Germinal center (tissue), 1 donor: ENCODE measurements at places on chromosomes 3 and 15.

DNA sequence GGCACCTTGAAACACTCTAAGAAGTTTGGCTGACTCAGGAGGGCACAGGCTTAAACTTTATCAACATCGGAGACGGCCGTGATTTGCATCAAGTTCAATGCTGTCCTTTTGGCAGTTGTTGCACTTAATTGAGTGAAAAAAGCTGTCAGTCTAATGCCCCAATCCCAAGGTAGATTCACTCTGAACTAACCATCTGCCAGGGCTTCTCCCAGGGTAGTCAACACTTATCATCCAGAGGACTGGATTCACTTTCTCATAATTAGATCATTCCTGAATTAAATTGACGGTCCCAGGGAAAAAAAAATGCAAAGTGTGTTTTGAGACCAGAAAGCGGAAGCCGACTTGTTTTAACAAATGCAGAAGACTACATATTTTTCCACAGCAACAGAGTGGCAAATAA is 28.5 kb downstream of the RORA start:
- no peak for DNase-seq

GRCh38 chr3:32136703-32137102 is 30.3 kb downstream of the GPD1L start:
- no peak for DNase-seq

GRCh38 chr15:57091636-57092035 is 173.2 kb downstream of the TCF12 start:
- no peak for DNase-seq

GRCh38 chr15:38670128-38671005 is 105.8 kb upstream of the RASGRP1 start:
- peak; percentile 53 for DNase-seq

DNA sequence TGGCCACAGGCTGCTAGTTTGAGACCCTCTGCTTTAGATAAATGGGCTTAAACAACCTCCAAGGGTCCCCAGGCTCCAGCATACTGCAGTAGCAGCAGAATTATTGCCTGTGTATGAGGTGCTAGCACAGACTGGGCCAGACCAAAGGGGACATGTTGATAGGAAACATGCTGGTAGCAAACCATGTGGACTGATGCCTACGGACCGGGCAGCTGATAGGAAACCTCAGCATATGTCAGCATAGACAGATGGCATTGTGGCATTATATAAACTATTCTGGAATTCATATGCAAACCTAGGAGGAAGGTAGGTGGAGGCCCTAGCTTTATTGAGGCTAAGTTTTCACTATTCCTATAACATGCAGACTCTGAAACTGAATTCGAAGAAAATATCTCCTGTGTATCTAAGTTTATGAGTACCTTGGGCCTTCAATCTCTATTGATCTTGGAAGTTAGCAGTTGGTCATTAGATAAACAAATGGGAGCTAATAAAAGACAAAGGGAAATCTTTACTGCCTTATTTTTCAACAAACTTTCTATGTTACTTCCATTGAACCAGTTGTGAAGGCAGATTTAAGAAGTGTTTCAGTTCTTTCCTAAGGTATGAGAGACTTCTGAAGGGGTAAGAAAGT is 1.7 kb upstream of the HGD start:
- no peak for DNase-seq

GRCh38 chr15:56254265-56254664 is 10.6 kb upstream of the RFX7 start:
- DNase-seq = no peak

- no peak for DNase-seq
Measured at GRCh38 chr15:52392008-52392687, 96.5 kb upstream of the MYO5C start.

DNA sequence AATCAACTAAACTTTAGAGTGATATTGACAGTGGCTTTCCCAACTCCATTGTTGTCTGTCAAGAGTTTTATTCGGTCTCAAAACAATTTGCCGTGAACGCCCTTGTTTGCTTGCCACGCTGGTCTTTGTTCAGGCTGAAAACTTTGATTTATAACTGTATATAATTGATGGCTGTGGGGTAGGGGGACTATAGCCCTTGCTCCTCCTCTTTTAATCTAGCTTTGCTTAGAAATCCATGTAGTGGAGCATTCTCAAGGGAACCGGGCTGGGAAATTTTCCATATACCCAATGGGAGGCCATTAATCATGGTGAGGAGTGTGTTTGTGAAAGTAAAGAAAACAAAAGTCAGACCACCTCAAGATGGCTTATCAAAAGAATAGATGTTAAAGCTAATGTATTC is 339.8 kb upstream of the RARB start:
- no peak for DNase-seq

DNA sequence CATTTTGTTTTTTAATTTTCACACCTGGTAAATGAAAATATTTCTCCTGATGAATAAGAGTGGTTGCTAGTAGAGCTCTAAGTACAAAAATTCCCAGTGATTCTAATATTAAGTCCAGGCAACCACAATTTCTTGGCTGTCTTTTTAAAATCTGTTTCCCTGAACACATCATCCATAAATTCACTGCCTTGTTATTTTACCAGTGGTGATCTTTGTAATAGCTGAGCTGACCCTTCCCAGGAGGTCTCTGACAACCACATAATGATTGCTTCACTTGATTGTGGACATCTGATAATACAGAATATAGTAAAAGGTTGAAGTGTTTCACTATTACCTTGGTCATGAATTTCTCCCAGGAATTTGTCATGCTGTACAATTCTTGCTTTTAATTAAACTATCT is 13.9 kb upstream of the TOP2B start:
- DNase-seq = no peak

DNA sequence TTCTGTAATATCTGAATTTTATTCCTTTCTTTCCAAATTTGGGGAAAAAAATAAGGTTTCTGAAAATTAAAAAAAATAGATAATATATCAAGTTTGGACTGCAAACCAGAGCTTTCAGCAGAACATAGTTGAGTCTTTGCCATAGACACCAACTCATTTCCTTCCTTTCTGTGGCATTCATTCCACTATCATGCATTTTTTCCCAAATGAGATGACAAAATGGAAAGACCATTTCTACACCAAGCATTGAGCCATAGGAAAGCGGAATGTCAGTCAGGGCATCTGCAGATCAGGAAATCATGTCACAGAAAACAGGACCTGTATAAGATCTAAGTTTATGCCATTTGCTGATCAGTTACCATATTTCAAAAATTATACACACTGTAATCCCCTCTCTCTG is 333.3 kb upstream of the THBS1 start:
- no peak for DNase-seq

- no peak for DNase-seq
Measured at GRCh38 chr15:35060591-35060990, 24.5 kb downstream of the NANOGP8 start.

- no peak for DNase-seq
Measured at GRCh38 chr3:11088066-11088465, 66.2 kb upstream of the HRH1 start.

DNA sequence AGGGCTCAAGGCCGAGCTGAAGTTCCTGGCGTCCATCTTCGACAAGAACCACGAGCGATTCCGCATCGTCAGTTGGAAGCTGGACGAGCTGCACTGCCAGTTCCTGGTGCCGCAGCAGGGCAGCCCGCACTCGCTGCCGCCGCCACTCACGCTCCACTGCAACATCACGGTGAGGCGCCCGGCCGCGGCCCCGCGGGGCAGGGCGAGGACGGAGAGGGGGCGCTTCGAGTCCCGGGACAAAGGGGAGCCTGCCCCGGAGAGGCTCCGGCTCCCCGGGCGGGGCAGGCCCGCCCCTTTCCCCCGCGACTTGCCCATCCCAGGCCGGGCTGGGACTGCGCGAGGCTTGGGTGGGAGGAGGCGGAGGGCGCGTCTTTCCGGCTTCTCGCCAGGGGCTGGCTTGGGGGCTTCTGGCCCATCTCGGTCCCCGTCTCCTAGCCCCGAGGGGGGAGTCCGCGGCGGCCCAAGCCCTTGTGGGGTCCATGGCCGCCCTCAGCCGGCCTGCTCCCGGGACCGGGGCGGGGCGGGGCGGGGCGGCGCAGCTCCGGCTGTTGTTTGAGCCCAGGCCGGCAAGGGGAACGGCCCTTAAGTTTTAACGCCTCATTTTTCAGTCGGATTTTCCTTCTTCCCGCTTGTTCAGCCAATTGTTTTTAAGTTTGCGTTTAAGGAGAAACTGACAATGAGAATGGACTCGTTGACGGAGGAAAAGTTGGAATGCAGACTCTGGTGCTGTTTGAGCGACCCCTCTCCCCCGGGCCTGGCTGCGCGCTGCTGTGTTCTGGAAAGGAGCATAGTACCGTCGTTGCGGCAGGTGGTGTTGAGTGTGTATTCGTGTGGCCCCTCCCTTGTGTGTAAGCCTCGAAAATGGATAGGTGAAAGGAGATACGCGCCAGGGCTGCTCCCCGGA is 683 bp downstream of the UBE2Q2 start:
- peak; percentile 76 for DNase-seq

DNA sequence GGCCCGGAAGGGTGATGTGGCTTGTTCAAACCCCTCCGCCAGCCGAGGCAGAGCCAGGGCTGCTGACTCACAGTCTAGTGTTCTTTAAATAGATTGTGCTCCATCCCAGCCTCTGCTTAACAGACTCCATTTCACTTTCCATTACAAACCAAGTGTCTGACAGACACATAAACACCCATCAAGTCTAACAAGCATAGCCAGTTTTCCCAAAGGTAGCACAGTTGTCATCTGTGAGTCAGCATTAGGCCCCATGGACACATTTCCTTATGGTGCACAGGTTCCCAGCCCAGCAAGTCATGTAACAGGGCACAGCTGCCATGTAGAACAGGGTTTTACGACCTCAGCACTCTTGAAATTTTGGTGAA is 109.9 kb upstream of the RAP2B start:
- no peak for DNase-seq

DNA sequence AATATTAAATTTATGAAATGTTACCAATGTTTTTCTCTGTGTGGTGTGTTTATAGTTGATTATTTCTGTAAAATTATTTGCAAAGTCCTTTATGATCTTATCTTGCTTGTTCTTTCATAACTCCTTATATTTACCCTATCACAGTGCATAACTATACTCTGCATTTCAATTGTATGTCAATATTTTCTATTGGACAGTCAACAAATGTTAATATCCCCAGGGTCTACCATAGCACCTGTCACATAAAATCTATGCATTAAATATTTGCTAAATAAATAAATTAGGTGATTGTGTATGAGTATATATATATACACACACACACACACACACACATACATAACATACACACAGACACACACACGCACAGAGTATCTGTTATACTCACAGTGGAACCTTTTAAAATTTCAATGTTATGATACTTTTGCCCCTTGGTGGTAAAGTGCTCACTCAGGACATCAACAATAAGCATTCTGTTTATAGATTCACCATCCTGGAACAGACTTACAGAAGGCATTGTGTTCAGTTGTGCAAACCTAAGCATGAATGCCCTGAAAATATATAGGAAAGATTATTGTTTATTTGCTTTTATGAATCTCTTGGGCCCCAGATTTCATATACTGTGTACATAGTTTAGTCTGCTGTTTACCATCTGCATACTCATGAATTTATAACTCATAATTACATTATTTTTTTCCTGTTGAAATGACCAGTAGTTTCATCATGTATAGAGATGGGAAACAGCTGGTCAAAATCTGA is 443.7 kb downstream of the EPHA6 start:
- no peak for DNase-seq

- DNase-seq = no peak
Measured at GRCh38 chr15:81170511-81170910, 26.2 kb upstream of the IL16 start.
